ENCODE measurements at places on chromosomes 5 and 9.

- DNase-seq: no peak
These were observed 10.6 kb downstream of the IL9 start for GRCh38 chr5:135885031-135885430.

DNA sequence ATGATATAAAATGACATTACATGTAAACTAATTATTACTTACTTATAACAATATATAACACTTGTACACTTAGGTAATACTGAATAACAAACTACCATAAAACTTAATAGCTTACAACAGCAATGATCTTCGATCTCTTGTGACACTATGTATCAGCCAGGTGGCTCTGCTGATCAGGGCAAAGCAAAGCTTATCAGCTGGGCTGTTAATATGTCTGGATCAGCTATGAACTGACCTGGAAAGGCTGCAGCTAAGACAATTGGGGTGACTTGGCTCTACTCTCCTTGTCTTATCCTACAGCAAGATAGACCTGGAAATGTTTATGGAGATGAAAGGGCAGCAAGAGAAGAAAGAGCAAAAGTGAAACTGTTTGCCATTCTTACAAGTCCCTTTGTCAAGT is 511.3 kb downstream of the TLR4 start:
- DNase-seq: no peak

DNA sequence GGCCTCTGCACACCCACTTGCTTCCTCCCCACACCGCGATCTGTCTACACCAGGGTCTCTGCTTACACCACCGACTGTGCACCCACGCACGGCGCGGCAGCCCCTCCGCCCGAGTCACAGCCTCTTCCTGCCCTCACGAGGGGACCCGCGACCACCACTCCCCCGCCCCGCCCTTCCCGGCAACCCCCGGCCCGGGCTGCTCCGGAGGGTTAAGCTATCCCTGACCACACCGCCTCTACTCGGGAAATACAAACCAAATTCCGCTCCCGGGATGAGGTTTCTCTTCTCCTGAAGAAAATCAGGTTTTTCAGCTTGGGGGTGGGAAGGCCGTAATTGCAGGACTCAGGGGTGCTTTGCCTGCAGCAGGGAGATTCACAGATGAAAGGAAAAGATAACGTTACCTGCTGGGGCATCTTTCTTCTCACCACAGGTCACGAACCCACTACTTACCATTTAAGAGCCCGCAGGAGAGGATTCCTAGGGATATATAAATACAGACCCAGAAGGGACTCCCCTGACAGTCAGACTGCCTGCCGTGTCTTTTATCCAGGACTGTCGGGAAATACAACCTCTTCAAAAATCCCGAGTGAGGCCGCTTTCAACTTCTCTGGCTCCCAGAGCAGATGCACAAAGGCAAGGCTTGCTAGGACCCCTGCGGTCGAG is 63.5 kb downstream of the ROR2 start:
- no peak for DNase-seq

GRCh38 chr5:105630803-105631202 is 2039.9 kb downstream of the EFNA5 start:
- no peak for DNase-seq

GRCh38 chr9:137953683-137954438 is 76.3 kb downstream of the CACNA1B start:
- DNase-seq: no peak

- DNase-seq: no peak
These were observed 38.8 kb upstream of the BOD1 start for GRCh38 chr5:173655196-173655797.

GRCh38 chr9:6944093-6944551 is 186.3 kb downstream of the KDM4C start:
- no peak for DNase-seq

DNA sequence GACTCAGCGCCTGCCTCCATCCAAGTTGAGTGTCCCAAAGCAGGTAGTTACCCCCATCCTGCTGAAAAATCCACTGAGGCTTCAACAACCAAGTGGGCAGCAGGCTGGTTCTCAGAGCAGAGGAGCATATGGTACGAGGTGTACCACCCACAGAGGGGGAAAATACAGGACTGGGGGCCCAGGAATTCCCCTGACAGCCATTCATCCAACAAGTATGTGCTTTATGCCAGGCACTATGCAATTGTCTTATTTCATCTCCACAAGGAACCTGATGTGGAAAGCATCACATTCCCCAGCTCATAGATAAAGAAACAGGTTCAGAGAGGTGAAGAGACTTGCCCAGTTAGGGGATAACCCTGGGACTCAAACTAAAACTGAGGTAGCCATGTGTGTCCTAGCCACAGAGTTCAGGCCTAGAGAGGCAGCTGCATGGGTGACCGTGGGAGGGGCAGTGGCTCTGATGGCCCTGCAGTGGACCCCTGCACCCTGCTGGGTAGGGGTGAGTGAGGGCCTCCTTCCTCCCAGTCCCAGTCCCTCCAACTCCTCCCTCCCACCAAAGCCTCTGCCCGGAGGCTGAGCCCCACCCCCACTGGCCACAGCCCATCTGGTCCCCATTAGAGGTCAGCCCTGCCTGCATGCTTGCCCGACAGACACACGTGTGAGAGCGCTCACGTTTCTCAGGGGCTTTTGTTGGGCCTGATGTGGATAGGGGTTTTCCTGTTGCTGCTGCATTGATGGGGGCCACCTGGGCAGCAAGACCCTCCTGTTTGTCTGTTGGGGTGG is 11.5 kb downstream of the PDLIM4 start:
- no peak for DNase-seq

DNA sequence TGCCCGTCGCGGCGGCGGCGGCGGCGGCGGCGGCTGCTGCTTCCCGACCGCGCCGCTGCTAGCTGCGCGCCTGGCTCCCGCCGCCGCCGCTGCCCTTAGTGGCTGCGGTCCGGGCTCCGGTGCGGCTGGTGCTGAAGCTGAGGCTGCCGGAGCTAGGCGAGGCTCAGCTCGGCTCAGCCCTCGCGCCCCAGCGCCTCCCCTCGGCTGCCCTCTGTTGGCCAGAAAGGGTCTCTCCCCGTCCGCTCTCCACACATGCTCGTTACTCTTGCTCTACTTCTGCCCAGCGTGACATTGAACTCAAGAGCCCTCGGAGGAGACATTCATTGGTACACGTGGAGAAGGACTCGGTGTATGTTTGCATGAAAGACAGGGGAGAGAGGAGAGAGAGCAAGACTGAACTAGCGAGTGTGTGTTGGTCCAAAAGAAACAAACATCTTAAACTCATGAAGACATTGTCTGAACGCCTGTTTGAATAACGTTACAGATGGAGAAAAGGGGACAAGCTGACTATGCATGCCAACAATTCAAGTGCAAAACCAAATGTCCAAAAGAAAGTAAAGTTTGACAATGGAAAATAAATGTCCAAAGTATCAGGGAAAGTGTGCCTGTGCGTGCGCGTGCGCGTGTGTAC is at the start of gene HCN1:
Gene HCN1 (minus strand): TSS at position 175 of the 631 bp plus-strand sequence.
- peak; percentile 97 for DNase-seq

DNA sequence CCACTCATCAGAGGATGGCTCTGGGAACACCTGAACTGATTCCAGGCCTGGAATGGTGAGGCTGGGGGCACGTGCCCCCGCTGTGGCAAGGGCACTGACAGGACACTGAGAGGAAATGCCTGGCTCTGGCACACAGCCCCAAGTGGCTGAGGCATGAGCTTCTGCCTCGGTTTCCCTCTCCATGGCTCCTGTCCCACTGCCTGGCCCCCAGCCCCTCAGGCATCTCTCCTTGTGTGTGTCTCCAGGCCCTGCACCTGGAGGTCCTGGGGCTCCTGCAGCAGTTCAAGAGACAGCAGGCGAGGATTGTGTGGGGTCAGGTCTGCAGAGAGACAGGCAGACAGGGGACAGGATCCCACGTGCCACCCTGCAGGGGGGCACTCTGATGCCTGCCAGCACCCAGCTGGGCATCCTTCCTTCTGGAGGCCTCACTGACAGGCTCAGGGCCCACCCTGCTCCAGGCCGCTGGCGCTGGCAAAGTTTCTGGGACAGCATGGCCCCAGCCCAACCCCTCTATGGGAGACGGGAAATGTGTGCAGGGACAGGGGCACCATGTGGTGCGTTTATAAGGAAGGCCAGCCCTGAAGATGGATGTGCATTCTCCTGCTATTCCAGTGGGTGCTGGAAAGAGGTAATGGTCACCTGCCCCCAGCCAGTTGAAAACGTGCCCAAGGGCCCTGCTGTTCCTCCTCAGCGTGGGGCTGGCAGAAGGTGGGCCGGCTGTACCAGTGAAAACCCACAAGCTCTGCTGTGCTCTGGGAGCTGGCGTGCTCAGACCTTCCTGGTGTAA is 66.0 kb downstream of the RASGEF1C start:
- DNase-seq: no peak

DNA sequence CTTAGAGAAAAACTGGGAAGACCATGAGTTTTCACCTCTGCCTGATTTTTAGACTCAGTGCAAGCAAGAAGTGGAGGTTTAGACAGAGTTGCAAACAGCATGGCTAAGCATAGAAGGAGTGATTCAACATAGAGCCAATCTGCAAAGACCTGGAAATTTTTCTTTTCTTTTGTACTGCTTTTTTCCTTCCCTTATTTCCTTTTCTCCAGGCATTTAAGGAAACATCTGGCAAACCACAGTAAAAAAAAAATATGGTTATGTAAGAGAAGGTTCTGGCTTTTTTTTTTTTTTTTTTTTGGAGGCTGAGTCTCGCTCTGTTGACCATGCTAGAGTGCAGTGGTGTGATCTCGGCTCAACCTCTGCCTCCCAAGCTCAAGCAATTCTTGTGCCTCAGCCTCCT is 16.6 kb upstream of the DCAF12 start:
- DNase-seq: no peak

DNA sequence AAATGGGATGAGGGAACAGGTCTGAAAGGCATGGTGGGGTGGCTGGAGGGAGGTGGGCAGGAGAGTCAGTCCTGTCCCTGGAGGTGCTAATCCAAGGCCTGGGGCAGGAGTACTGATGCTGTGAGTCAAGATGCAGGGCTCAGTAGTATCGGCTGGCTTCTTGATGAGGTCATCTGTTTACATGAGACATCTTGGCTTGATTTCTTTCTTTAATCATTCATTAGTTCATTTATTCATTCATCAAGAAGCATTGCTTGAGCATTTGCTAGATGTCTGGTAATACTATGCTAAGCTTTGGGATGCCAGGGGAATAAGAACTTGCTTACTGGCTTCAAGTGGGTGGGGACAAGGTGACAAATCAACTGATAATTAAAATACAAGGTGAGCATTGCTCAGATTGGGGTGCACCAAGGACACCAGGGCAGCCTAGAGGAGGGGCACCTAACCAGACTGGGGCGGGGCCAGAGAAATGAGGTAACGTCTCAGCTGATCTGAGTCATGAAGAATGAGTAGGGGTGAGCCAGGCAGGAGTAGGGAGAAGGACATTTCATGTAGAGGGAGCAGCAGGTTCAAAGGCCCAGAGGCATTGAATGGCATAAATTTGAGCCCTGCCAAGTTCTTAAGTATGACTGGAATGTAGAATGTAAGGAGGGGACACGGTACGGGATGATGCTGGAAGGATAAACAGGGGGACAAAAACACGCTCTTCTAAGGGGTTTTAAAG is 88.8 kb downstream of the EGFLAM start:
- DNase-seq: no peak

DNA sequence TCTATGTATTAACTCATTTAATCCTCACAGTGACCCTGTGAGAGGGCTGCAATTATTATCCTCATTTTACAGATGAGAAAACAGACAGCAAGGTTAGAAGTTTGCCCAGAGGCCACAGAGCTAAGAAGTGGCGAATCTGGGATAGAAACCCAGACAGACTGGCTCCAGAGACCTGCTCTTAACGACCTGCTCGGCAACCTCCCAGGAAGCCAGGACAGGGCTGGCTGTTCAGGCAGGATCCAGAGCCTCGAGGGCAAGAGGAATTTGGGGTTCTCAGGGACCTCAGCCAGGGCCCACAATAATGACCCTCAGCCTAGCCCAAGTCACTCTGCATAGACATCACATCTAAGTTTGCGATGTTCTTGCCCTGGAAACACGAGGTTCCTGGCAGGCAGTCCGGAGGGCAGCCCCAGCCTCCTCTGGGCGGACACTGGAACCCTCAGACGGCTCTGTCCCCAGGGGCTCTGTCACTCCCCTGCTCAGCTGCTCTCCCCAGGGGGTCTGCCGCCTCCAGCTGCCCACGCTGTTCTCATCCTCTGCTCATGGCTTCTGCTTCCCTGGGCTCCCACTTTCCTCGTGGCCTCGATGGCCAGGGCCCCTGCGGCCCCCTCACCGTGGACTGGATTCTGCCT is 138.5 kb upstream of the ERCC6L2 start:
- DNase-seq: no peak

DNA sequence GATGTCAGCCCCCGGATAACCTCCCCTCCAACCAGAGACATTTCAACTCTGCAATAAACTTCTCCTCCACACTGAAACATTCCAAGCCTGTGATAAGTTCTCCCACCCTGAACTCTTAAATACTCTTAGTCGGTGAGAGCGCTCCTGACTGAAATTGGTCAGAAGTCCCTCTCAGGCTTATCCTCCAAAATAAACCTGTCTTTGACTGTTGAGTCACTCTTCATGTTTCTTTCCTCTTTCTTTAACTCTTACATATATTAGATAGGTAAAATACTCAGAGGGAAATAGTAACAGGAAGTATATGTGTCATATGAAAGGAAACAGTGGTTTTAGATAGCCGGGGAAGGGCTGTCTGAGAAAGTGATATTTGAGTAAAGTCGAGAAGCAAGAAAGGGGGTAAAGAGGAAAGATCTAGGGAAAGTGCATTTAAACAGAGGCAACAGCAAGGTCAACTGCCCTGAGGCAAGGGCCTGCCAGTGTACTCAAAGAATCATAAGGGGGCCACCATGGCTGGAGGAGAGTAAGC is 11.0 kb upstream of the FAM81B start:
- no peak for DNase-seq

GRCh38 chr5:166722939-166723338 is 1568.5 kb upstream of the WWC1 start:
- no peak for DNase-seq

- DNase-seq: no peak
These were observed 256.1 kb downstream of the TMEM38B start for GRCh38 chr9:105950448-105950847.

All from NCI-H2171 (cell line).